A375 (cell line): ENCODE measurements at places on chromosomes 6 and 20. TPM values are rescaled to one million over a fixed set of nuclear protein-coding genes. Genes with fewer than 3 reads are reported as not detected.

OR2H2 gene
- not detected in 2 replicates for total RNA-seq

MKKS gene
- total RNA-seq = 6.9 and 7.3 TPM in 2 replicates

OXT gene
- not detected in 2 replicates for total RNA-seq

KHDC1L gene
- total RNA-seq = not detected in 2 replicates
